Frontal cortex (tissue), 4 donors: ENCODE measurements at places on chromosomes 1 and 21. TPM values are rescaled to one million over a fixed set of nuclear protein-coding genes. Genes with fewer than 3 reads are reported as not detected.
A peak's percentile ranks its signal among the peaks of the same experiment; 100 is the strongest.

BARHL2 gene
- under 0.01 TPM for total RNA-seq

DNA sequence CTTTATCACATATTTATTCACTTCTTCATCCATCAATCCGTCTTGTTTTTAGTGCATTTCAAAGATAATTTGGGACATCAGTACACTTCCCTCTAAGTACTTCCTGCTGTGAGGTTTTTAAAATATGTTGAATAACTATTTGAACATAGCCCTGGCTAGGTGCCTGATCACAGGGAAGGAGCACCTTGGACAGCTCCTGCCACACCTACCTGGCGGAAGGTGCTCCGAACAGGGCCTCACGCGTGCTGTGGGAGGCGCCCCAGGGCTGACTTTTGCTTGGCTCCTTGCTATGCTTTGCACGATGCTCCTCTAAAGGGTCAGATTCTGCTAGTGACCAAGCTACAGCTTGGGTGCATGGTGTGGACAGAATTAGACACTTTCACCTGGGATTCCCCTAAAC, 4.9 kb upstream of the ATXN7L2 start:
- no peak for DNase-seq

DNA sequence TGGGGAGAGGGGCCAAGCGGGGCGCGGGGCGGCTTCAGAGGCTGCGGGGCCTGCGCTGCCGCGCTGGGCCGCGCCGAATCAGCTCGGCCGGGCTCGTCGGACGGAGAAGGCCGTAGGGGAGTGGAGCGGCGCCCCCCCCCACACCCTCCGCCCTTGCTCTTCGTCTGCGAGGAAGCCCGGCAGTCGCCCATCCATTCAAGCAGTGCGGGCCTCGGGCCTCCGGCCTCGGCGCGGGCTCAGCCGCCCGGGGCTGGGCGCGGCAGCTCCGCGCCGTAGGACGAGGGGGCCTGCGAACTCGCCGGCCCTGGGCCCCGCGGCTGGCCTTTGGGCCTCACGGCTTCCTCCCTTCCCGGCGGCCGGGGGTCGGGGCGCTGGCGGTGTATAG, 564 bp downstream of the CTPS1 start:
- no peak for DNase-seq

DNA sequence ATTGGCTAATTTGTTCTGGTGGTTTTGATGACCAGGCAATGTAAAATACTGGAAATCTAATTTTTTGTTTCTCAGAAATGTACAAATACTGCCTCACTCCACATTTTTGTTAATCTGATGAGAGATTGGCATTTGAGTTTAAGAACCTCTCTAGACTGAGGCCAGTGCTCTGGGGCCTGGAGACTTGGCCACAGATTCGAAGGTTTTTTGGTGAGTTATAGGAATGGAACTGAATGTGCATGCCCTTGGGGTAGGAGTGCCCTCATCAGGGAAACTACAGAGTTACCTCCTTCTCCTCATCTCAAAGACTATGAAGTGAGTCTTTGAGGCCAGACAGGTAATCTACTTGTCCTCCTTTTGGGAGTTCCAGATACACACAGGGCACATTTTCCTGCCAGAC, 347.9 kb downstream of the LTN1 start:
- DNase-seq: no peak

CYP4Z1 gene
- 0.41 TPM for total RNA-seq

PM20D1 gene
- under 0.01 TPM for total RNA-seq

MTARC1 gene
- 19.6 TPM for total RNA-seq

- no peak for DNase-seq
Observed at GRCh38 chr1:220113136-220113695, 19.3 kb downstream of the IARS2 start.

DNA sequence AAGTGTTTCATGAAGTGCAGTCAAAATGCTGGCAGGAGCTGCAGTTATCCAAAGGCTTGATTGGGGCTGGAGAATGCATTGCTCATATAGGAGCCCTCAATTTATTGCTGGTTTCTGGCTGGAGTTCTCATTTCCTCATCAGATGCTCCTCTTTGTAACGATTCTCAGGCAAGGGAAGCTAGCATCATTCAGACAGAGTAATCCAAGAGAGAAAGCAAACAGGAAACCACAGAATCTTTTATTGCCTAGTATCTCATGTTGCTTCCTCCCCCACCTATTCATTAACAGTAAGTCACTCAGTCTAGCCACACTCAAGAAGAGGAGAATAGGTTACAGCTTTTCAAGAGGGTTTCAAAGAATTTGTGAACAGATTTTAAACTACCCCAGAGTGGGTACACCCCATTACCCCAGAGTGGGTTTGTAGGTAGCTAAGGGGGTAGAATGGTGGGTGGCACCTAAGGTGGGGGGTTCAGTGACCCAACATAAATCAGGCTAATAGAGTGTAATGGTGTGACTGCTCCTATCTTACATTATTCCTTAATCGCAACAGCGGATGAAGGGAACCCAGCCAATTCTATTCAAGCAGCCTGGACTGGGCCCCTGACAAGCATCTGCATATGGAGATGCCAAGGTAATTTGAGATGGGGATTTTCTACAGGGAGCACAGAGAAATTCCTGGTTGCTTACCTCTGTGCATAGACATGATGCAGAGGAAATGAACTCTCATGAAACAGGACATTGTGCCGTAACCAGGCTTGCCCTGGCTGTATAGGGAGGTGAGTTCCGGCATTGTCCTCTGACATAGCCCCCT, 67.1 kb downstream of the KCNJ15 start:
- no peak for DNase-seq

DNA sequence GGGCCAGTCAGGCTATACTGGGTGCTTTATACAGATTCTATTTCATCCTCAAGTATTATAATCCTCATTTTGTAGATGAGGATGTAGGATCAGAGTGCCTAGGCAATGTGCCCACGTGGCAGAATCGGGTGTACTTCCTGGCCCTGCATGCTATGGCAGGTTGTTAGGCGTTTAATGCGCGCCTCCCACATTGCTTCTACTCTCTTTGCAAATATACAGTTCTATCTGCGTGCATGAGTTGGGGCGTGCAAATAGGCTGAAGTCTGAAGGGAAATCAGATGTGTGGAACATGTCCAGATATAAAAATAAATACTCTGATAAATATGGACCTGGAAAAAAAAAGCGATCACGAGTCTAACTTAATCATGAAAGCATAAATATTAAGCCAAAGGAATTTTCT, 194.7 kb upstream of the FMN2 start:
- no peak for DNase-seq

OR2AK2 gene
- total RNA-seq: 0.41 TPM

ASCL5 gene
- not detected for total RNA-seq

DNA sequence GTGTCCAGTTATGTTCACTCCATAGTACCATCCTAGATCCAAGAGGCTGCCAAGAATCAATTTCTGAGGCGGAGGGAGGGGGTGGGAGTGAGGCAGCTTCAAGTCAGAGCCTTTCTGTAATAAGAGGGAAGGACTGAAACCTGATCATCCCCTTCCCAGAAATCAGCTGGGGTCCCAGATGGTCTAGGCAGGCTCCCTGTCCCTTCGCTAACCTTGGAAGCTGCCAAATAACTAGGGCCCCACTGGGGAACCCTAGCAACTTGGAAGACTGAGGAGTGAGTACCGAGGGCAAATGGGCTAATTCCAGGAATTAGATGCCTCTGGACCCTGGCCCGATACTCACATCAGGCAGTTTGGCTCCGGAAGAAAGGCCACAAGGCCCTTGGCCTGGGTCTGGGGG, 113.3 kb downstream of the NAV1 start:
- DNase-seq: no peak

GPR89B gene
- total RNA-seq: 32.2 TPM

DNA sequence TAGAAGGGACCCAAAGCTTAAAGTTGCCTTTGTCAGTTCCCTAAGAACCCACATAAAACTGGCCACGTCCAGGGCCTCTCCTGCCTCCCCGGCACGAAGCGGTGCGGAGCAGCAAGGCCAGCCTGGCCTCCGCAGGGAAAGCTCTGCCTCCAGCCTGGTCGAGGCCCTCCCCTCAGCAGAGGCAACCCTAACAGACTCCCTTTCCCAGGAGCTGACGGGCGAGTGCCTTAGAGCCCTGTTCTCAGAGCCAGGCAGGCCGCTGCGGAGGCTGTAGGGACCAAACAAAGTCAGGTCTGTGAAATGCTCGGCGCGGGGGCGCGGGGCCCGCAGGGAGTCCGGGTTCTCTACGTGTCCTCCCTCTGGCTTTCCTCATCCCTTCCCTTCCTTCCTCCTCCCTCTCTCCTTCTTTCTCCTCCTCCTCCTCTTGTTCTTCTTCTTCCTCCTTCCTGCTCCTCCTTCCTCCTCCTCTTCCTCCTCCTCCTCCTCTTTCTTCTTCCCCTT, 40.7 kb downstream of the RIPK4 start:
- DNase-seq: no peak

- no peak for DNase-seq
Observed at GRCh38 chr1:241424480-241424971, 67.5 kb upstream of the RGS7 start.

DNA sequence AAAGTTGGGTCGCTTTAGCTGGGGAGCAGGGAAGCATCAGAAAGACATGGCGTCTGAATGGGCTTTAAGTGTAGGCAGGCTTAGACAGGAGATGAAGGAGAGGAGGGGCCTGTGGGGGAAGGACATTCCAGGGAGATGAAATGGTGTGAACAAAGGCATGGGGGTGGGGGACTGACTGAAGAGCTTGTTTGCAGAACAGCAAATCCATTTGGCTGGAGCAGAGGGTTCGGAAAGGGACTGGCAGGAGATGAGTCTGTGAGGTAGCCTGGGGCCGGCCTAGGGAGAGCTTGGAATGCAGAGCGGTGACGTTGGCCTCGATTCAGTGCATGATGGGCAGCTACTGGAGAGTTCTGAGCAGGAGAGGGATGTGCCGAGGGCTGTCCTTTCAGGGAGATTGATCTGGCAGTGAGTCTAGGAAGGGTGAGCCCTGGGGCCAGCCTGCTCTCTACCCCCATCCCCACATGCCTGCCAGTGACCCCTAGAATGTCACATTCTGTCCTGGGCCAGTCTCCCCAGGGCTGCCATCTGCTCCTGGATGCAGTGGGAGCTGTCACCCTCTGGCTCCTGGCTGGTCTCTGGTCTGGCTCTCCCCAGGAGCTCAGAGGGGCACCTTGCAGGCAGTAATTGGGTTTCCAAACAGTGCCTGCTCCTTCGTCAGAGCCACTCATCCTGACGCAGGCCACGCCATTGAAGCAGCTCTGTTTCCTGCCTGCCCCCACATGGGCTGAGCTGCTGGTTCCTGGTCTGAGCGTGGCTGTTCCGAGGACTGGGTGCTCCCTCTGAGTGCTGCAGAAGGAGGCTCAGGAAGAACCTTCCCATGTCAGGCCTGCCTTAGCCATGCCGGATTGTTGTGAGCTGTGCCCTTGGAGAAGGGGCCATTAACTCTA, 22.3 kb upstream of the TMEM222 start:
- DNase-seq: peak; percentile 57

- no peak for DNase-seq
Observed at GRCh38 chr1:206742719-206743383, 27.7 kb upstream of the IL19 start.

DNA sequence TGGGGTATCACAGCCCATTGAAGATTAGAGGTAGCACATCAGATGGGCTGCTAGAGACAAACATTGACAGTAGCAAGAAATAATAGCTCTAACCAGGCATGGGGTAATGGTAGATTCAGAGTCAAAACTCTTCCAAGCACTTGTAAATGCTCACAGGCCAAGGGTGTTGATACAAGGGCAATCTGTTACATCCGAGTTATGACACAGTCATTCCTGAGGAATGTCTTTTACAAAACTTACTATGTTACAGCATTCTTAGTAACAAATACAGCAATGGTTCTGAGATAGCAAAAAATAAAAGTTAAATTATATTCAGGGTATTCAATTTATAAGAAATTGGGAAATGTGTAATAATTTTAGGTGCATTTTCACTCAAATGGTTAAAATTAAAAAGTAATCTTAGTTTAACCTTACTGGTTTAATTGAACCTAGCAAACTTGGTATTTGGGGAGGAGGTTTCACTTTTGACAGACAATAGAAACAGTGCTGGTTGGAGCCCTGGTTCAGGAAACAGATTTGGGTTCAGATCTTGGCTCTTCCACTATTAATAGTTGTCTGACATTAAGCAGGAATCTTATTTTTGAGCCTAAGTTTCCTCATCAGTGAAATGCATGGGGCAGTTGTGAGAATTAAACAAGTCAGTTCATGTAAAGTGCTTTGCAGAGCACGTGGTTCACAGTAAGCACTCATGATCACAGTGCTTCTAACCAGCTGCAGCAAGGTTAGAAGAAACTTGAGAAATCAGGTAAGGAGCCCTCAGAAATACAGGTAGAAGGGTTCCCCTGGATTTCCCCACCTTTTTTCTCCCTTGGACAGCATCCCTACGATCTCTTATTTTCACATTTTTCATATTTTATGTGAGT, 4.4 kb downstream of the ST3GAL3 start:
- no peak for DNase-seq

- DNase-seq: no peak
Observed at GRCh38 chr1:45815667-45816458, 12.5 kb downstream of the MAST2 start.

DNA sequence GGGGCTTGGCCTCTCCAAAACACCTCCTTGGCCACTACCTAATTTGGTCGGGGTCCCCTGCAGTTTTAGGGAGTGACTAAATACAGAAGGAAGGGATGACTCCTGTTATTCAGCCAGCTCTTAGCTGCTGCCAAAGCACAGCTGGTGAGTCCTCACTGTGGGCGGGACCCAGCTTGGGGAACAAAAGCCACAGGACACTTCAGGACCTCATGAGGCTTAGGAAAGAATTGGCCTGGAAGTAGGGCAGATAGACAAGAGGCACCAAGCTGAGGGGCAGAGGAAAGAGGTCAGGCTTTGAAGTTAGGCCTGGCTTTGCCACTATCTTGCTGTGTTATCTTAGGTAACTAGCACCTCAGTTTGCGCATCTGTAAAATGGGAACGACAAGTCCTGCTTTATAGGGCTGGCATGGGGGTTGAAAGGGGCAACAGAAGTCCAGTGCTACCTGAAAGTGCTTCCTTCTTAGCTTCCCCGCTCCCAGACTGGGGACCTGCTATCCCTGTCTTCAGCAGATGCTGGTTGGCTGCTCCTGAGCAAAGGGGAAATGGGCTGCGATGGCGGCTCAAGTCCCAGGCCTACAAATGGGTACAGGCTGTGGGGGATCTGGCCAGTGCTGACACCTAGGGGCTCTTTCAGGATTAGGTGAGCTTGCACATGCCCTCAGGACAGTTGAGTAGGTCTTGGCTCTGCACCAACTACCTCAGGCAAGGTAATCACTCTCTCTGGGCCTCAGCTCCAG, 15.7 kb downstream of the IFI6 start:
- DNase-seq: no peak

LRRC7 gene
- 159 TPM for total RNA-seq

CRYAA gene
- total RNA-seq: not detected

- no peak for DNase-seq
Observed at GRCh38 chr1:7326366-7326765, 444.7 kb upstream of the VAMP3 start.

DNA sequence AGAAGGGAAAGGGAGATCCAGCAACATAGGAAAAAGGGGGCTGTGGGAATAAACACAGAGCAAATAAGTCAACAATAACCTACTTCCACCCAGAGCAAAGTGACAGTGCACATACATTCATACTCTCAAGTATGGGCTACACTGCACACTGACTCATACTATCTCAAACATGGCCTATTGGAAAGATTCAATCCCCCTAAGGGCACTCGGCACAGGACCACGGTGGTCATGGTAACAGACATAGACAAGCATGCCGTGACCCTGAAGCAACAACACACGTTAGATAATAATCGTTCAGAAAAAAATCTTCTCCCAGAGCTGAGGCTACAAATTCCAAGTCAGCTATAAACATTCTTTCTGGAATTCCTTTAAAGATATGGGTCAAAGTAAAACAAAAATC, 16.8 kb upstream of the JAK1 start:
- DNase-seq: no peak
